Pancreas (tissue), 10 donors: ENCODE measurements at places on chromosomes 5 and 9.

- H3K36me3 ChIP-seq, result no peaks in the 10 kb centered on the region
- H3K4me3 ChIP-seq, result no peak overlapping the region
- no peak for DNase-seq
These were observed 30.4 kb upstream of the IER5L start for GRCh38 chr9:129208207-129209032.

DNA sequence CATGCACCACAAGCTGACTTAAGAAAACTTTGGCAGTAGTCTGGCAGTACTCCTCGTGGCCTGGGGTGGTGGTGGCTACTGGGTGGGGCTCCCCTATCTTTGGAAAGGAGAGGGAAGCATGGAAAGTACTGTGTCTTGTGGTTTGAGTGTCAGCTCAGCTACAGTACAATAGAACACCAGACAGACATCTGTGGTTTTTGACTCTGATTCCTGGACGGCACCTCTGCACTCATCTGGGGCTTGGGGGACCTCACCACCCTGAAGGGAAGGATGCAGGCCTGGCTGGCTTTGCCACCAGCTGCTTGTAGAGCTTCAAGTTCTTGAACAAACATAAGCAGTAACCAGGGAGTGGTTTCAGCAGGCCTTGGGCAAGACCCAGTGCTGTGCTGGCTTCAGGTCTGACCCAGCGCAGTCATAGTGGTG is 40.6 kb downstream of the TNFSF8 start:
- no peak overlapping the region for H3K27ac ChIP-seq
- H3K27me3 ChIP-seq, result no peaks in the 10 kb centered on the region
- H3K36me3 ChIP-seq, result no peaks in the 10 kb centered on the region
- no peaks in the 10 kb centered on the region for H3K4me1 ChIP-seq
- no peak for DNase-seq
- no peak overlapping the region for H3K4me3 ChIP-seq

- no peak overlapping the region for H3K4me3 ChIP-seq
- no peaks in the 10 kb centered on the region for H3K27me3 ChIP-seq
These were observed 82.2 kb downstream of the STK10 start for GRCh38 chr5:172105811-172106210.

DNA sequence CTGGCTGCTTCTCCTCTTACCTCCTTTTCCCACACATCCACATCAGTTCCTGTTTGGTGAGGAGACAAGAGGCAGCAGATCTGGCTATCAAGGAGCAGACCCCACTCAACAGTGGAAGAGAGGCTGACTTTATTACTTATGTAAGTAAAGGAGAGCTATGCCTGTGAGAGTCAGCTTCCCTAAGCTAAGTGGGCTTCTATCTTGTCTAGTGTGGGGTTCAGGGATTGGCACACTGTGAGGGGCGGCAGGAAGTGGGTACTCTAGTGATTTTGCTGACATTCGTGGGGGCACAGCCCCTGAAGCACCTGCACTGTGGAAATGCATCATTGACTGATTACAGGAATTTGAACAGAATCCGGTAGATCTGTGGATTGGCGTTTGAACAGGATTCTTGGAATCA is 163.5 kb upstream of the IRX1 start:
- H3K4me3 ChIP-seq, result no peak overlapping the region
- no peaks in the 10 kb centered on the region for H3K27me3 ChIP-seq
- H3K27ac ChIP-seq, result no peak overlapping the region
- H3K4me1 ChIP-seq, result no peaks in the 10 kb centered on the region

- no peak overlapping the region for H3K4me3 ChIP-seq
- DNase-seq, result no peak
- no peaks in the 10 kb centered on the region for H3K27me3 ChIP-seq
- H3K4me1 ChIP-seq, result no peaks in the 10 kb centered on the region
These were observed 412.9 kb upstream of the CCNH start for GRCh38 chr5:87825583-87825982.

GRCh38 chr9:98930792-98931191 is 12.9 kb upstream of the COL15A1 start:
- H3K36me3 ChIP-seq, result no peaks in the 10 kb centered on the region
- no peaks in the 10 kb centered on the region for H3K27me3 ChIP-seq
- H3K4me3 ChIP-seq, result no peak overlapping the region
- H3K4me1 ChIP-seq, result no peaks in the 10 kb centered on the region

DNA sequence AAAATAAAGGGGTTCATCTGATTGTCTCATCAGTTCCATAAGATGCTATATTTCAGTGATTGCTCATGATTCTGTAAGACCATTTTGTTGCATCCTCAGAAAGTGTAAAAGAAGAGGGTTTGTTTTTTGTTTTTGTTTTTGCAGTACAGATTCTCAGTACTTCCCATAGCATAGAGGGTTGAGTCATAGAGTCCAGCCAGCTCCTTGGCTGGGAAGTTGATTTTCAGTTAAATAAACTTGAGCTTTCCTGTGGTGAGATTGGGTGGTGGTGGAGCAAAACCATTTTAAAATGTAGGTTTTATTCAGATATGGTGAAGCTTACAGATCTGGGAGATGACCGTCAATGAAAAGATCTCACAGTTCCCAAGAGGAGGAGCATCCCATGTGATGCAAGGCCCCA is 48.2 kb downstream of the DAPK1 start:
- no peak overlapping the region for H3K27ac ChIP-seq
- H3K36me3 ChIP-seq, result no peaks in the 10 kb centered on the region
- no peak overlapping the region for H3K4me3 ChIP-seq
- no peaks in the 10 kb centered on the region for H3K27me3 ChIP-seq
- peaks cover under 1% of the 10 kb centered on the region for H3K4me1 ChIP-seq

GRCh38 chr9:137057545-137057944 is 3.7 kb upstream of the ENTPD2 start:
- no peaks in the 10 kb centered on the region for H3K36me3 ChIP-seq

GRCh38 chr5:43427306-43427705 is 15.1 kb upstream of the CCL28 start:
- no peak for DNase-seq
- H3K36me3 ChIP-seq, result no peaks in the 10 kb centered on the region
- H3K4me1 ChIP-seq, result peaks cover 6% of the 10 kb centered on the region
- no peak overlapping the region for H3K4me3 ChIP-seq
- H3K27me3 ChIP-seq, result no peaks in the 10 kb centered on the region

- H3K27ac ChIP-seq, result peak overlapping the region; percentile 79
- H3K4me1 ChIP-seq, result peaks cover 15% of the 10 kb centered on the region
- H3K27me3 ChIP-seq, result no peaks in the 10 kb centered on the region
- DNase-seq, result no peak
These were observed 943 bp downstream of the CLTB start for GRCh38 chr5:176415240-176415951.

GRCh38 chr9:92942688-92943616 is 4.4 kb upstream of the FGD3 start:
- H3K4me1 ChIP-seq, result peaks cover 3% of the 10 kb centered on the region
- DNase-seq, result no peak
- H3K4me3 ChIP-seq, result no peak overlapping the region

DNA sequence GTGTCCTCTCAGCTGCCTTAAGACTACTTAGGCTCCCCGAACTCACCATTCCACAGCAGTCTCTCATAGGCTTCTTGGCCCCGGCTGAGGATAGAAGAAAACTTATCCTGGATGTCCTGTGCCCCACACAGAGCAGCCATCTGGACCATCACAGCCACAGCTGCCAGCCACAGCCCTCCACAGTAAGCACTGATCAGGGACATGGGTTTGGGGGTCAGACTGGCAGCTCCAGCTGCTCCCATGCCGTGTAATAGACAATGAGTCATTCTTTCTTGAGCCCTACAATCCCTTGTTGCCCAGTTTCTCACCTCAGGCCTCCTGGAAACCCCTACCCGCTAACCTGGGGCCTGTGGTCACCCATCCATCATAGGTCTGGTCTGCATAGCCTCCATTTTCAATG is 5.7 kb downstream of the CREB3 start:
- no peak overlapping the region for H3K4me3 ChIP-seq
- no peak for DNase-seq
- peaks cover 69% of the 10 kb centered on the region for H3K36me3 ChIP-seq
- H3K4me1 ChIP-seq, result peaks cover 11% of the 10 kb centered on the region
- no peaks in the 10 kb centered on the region for H3K27me3 ChIP-seq

- no peaks in the 10 kb centered on the region for H3K36me3 ChIP-seq
- no peak overlapping the region for H3K4me3 ChIP-seq
- no peaks in the 10 kb centered on the region for H3K4me1 ChIP-seq
- no peak for DNase-seq
These were observed 932.4 kb downstream of the TAF11L14 start for GRCh38 chr5:18566671-18567070.

DNA sequence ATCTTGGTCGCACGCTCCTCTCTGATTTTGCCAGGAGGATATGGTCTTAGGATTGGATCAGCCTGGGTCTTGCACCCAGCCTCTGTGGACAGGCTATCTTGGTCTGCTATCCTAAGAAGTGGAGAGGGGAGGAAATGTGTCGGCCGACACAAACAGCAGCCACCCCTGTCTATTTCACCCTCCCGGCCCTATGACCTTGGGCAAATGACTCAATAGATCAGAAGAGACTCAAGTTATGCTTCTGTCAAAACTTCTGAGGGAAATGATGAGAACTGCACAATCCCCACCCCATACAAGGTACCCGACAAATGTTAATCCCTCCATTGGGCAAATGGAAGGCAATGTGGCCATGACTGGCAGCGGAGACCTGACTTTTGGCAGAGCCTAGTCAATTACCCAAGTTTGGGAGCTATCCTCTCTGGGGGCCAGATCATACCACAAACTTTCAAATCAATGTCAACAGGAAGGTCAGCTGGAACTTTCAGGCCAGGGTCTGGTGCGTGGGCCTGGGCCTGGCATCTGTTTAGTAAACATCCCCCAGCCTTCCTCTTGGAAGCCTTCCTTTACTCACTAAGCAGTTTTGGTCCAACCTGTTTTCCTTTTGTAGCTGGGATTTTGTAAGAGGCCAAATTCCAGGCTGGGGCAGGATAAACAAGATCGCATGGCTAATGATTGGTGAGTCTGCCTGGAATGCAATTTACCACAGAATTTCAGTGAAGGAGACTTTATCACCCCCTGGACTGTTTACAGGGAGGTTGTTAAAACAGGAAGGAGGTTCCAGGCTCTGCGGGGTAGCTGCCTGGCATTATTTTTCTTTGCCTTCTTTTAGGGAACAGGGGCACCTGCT is 64.2 kb upstream of the CPEB4 start:
- peak overlapping the region; percentile 78 for H3K27ac ChIP-seq
- peaks cover 38% of the 10 kb centered on the region for H3K4me1 ChIP-seq
- DNase-seq, result peak; percentile 44

DNA sequence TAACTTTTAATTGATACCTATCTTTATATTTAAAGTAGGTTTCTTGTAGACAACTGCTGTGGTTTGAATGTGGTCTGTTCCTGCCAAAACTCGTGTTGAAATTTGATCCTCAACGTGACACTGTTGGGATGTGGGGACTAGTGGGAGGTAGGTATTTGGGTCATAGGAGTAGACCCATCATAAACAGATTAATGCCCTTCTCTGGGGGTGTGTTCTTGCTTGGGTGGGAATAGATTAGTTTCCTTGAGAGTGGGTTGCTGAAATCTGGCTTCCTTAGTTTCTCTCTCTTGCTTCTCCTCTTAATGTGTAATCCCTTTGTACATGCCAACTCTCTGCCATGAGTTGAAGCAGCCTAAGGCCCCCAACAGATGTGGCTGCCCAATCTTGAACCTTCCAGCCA is 34.6 kb upstream of the IPPK start:
- H3K27ac ChIP-seq, result no peak overlapping the region
- H3K36me3 ChIP-seq, result no peaks in the 10 kb centered on the region
- no peaks in the 10 kb centered on the region for H3K27me3 ChIP-seq
- no peak for DNase-seq
- H3K4me1 ChIP-seq, result no peaks in the 10 kb centered on the region

DNA sequence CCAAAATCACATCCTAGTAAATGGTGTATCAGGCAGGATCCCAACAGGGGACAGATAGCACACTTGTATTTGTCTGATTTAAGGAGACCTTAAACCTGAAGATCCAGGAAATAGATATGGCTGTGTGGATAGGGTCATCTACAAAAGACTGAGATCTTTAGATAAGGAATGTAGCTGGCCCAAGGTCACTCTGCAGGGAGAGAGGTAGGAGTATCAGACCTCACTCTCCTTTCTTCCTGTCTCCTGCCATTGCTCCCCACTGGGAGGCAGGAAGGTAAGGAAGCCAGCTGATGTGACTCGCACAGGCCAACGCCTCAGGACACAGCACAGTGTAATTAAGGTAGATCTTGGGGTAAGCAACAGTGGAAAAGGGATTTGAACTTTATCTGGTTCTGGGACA is 85.8 kb downstream of the PLPPR1 start:
- no peaks in the 10 kb centered on the region for H3K36me3 ChIP-seq
- no peak overlapping the region for H3K27ac ChIP-seq

DNA sequence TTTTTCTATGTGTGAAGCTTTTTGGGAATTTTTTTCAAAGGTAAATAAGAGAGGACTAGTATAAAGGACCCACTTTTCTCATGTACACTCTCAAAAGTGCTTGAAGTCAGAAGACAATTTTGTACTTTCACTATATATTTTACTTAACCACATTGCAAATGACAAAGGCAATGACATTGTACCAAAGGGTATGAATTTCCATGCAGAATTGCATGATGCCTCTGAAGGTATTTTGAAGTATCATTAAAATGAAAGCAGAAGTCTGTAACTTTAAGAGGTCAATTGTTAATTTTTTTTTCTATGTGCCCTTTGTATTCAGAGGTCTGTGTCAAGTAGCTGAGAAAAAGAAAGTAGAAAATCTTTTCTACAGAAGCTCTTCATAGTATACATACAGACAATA is 84.7 kb downstream of the ST8SIA4 start:
- no peaks in the 10 kb centered on the region for H3K4me1 ChIP-seq
- no peak overlapping the region for H3K27ac ChIP-seq
- no peaks in the 10 kb centered on the region for H3K36me3 ChIP-seq
- H3K27me3 ChIP-seq, result no peaks in the 10 kb centered on the region
- DNase-seq, result no peak

- H3K36me3 ChIP-seq, result no peaks in the 10 kb centered on the region
- peak overlapping the region; percentile 94 for H3K27ac ChIP-seq
- H3K4me1 ChIP-seq, result no peaks in the 10 kb centered on the region
- peak; percentile 64 for DNase-seq
- no peaks in the 10 kb centered on the region for H3K27me3 ChIP-seq
These were observed 655 bp upstream of the RAI14 start for GRCh38 chr5:34655354-34655991.

DNA sequence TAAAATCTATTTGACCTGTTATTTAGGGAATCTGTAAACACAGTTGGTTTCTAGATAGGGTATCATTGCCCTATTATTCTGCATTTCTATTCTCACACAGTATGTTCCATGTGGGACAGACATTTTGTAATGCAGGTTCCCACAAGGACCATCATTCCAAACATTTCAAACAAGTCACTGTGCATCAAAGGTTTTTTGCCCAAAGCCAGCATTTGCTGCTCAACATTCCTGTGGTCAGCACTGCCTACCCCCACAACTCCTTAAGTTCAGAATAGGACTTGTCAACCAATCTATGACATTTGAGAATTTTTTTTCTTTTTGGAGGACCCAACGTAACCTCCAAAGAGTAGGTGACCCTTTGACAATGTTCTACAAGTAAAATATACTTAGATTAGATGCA is 95.7 kb downstream of the LPAR1 start:
- no peak overlapping the region for H3K4me3 ChIP-seq
- no peak overlapping the region for H3K27ac ChIP-seq
- no peaks in the 10 kb centered on the region for H3K27me3 ChIP-seq
- H3K4me1 ChIP-seq, result no peaks in the 10 kb centered on the region
- no peaks in the 10 kb centered on the region for H3K36me3 ChIP-seq

GRCh38 chr5:32584646-32585045 is 711 bp upstream of the SUB1 start:
- no peaks in the 10 kb centered on the region for H3K27me3 ChIP-seq
- peaks cover 9% of the 10 kb centered on the region for H3K36me3 ChIP-seq
- DNase-seq, result no peak

GRCh38 chr9:26551971-26552370 is 340.6 kb downstream of the CAAP1 start:
- no peaks in the 10 kb centered on the region for H3K36me3 ChIP-seq
- no peak overlapping the region for H3K4me3 ChIP-seq
- DNase-seq, result no peak
- no peaks in the 10 kb centered on the region for H3K27me3 ChIP-seq
